ENCODE measurements at places on chromosomes 6 and 20.
A peak's percentile ranks its signal among the peaks of the same experiment; 100 is the strongest.

- no peak for DNase-seq
Observed at GRCh38 chr6:108798670-108799353, 49.4 kb upstream of the ARMC2 start.

GRCh38 chr20:20888936-20889335 is 176.5 kb upstream of the RALGAPA2 start:
- no peak for DNase-seq

GRCh38 chr6:52994031-52994838 is 849 bp downstream of the GSTA4 start:
- no peak for DNase-seq

DNA sequence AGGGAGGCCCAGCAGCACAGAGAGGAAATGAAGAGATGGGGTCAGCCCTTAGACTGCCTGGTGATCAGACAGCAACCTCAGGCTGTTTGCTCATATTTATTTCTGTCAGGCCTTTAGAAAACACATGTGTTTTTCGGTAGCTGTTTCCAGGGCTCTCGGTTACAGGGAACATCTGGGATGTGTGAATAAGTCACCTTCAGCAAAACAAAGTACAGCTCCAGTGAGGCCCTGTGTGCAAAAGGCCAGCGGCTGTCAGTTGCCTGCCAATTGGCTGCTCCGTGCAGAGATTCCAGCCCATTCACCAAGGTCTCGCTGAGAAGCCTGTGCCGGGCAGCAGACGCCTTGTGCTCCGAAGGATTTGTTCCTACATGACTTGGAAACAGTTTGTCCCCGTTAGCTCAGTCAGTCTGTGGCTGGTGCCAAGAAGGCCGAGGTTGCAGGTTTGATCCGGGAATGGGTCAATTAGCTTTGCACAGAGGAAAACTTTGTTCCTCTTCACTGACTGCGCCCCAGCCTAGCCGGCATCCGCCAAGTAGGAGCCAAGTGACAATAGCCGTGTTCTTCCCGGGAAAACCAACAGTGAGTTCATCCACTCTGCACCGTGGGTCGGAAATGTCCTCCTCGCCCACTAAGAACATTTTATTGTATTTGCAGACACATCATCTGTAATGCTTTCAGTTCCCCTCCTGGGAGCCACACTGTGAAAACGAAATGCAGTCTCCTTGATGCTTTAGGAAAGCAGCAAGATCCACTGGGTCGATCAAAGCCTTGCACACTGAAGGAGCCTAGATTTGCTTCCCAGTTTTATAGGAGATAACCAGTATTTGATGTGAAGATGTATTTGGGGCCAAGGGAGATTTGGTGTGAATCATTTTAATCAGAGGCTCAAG is 315.4 kb upstream of the CDYL start:
- no peak for DNase-seq

- DNase-seq = no peak
Observed at GRCh38 chr20:11907621-11908020, 10.1 kb upstream of the BTBD3 start.

- no peak for DNase-seq
Observed at GRCh38 chr6:105746509-105746908, 339.6 kb upstream of the PRDM1 start.

DNA sequence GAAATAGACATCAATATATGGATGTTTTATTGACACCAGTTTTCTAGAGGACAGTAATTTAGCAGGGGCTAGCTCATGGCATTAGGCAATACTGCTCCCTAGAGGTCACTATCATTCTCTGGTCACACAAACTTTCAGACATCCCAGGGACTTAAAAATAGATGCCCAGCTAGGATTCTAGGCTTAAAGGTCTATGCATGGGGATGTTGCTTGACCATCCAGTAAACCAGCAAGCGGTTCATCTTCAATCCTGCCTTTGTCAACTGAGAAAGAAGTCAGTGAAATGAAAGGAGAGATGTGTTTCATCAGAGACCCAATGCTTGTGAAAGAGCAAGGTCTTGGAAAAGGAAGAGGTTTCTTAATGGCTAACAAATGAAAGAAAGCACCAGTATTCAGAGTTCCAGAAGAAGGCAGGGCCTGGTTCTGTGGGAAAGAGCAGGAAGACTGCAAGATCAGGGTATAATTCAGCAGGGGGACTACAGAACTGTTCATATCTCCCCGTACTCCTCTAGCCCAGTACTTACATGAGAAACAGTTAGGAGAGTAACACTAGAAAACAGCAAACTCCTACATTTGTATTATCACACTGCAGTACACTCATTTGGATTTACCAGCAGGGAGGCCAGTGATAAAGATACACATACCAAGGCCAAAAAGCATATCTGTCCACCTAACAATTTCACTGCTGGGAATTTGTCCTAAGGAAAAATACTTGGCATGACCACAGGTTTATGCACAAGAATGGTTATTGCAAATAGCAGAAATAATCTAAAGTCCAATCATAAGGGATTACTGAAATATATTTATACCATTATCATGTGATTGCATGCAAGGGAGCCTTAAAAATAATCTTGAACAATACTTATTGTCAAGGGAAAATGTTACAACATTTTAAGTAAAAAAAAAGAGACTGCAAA is 151.4 kb upstream of the LAMA2 start:
- no peak for DNase-seq

DNA sequence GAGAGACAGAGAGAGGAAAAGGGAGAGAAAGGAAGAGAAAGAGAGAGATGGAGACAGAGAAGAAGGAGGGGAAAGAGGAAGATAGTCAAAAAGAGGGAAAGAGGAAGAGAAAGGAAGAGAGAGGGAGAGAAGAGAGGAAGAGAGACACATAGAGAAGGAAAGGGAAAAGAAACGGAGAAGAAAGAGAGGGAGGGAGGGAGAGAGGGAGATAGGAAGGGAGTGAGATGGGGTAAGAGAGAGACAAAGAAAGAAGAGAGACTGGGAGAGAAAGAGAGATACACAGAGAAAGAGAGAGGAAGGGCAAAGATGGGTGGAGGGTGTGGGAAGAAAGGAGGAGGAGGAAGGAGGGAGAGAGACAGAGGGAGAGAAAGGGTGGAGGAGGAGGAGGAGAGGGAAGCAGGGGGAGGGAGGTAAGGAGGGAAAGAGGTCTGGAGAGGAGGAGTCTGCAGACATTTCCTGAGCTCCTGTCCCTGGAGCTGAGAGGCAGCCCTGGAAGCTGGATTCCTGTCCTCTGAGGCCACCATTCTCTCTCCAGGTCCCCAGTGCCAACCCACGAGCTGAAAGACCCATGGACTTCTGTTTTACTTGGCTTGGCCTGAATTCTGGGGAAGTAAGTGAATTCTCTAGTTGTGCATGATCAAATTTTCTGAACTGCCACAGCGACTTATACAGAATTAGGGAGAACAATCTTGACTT is 9.9 kb downstream of the FOXF2 start:
- DNase-seq = no peak

GRCh38 chr6:146273490-146273889 is 244.6 kb downstream of the GRM1 start:
- no peak for DNase-seq

DNA sequence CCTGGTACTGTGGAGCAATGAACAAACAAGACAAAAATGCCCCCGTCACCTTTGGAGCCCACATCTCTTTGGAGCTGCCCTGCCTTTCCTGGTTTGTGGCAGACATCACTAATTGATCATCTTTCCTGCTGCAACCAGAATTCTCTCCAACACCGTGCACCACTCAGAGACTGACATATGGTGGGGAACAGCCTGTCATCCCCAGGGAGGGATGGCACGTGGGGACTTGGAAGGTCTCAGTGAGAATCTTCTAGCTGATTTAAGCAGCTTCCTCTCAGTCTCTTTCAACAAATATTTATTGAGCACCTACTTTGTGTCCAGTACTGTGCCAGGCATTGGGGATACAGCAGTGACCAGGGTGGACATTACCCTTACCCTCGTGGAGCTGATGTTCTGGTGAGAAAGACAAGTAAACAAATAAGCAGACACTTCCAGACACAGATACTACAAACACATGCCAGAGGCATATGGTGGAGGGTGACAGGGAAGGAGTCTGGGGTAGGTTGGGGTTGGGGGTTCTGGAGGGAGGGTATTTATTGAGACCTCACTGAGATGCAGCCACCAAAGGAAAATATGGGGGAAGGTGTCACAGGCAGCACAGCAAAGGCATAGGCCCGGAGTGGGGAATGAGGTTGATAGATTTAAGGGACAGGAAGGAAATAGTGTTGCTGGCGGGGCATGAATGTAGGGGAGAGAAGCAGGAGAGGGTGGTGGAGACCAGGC is 82.3 kb downstream of the CEBPB start:
- no peak for DNase-seq

DNA sequence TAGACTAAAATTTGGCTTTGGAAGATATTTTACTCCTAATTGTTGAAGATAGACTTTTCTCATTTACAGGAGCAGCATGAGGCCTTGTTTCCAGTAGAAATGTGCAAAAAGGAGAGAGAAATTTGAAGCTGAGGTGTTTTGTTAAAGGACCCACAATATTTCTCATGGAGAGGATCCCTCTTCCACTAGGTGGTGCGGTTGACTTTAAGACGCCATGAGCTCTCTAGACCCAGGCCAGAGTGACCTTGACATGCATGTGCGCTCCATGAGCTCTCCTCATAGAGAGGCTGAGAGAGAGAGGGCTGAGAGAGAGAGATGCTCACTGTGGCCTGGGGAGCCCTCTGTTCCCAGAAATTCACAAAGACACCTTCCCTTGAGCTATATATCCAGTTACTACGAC is 861.2 kb upstream of the EYS start:
- DNase-seq = no peak

DNA sequence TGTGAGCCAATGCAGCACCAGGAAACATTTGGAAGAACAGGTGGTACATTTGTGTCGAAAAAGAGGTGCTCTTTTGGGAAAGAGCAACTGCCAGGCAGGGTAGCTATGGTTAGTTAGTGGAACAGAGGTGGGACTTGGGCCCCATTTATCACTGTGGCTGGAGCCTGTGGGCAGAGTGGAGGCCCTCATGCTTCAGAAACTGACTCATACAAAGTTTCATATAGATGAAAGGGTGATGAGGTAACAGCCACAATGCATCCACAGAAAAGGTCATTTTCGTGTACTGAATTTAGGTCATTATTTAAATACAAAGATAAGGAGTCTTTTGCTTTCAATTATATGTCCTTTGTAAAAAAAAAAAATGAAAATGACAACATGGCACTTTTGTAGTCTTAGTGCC is 76.4 kb upstream of the HS3ST5 start:
- DNase-seq = no peak

DNA sequence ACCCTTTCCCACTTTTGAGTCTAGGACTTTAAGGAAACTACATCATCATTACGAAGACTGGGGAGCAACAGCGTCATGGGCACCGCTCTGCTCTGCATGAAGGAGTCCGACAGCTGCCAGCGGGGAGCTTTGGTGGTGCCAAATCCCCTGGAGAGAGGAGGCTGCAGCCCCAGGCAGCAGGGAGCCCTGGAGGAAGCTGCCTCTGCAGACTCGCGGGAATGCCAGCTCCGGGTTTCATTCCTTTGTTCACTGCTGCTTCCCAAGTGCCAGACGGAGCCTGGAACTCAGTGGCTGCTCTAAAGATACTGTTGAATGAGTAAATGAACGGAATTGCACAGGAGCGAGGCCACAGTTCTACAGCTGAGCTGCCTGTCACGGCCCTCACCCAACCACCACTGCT is 196.5 kb upstream of the THBS2 start:
- no peak for DNase-seq

- DNase-seq = no peak
Observed at GRCh38 chr6:168506460-168506859, 65.5 kb downstream of the SMOC2 start.

- no peak for DNase-seq
Observed at GRCh38 chr6:54601600-54602300, 244.8 kb upstream of the FAM83B start.

DNA sequence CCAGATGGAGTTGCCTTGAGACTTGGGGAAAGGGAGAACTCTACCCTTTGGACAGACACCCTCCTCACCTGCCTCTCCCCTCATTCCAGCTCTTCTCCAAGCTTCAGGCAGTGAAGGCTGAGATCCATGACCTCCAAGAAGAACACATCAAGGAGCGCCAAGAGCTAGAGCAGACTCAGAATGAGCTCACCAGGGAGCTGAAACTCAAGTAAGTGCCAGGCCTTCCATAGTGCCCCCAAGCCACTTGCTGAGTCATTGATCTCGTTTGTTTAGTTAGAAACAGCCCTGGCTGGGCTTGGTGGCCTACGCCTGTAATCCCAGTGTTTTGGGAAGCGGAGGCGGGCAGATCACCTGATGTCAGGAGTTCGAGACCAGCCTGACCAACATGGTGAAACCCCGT is 39.2 kb downstream of the KIF3B start:
- DNase-seq = no peak

- DNase-seq = no peak
Observed at GRCh38 chr6:99780556-99780885, 173.9 kb downstream of the PRDM13 start.

DNA sequence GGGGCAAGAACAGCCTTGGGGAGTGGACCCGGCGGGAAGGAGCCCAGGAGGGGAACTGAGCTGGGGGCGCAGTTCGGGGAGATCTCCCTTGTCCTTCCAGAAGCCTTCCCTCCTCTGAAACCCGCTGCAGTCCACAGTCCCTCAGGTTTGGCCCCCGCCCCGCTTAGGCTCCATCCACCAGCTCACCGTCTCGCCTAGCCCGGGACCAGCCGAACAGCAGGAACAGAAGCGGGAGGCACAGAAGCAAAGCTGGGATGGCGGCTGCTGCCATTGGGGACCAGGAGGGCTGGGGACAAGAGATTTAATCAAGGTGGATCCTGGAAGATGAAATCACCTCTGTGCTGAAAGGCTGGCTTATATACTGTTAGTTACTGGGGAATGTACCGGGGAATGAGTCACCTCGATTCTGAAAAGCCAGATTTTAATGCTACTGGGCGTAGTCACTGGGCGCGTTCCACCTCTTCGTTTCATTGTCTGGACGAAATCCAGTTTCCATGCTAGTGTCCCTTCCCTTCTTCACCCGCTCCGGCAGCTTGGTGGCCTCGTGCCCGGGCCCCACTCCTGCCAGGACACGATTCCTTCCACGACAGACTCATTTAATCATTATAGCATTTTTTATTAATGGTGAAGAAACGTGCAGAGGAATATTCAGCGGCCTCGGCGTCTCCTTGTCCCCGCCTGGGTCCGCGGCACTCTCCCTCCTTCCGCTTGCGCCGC is at the start of gene RAET1L:
TSS of gene RAET1L (minus strand) at position 332 of the 717 bp plus-strand sequence. CDS start at position 271, 61 bp downstream.
- DNase-seq = no peak

GRCh38 chr6:56527934-56528333 is 114.8 kb downstream of the DST start:
- DNase-seq = no peak

GRCh38 chr6:25377664-25378063 is 98.5 kb downstream of the CARMIL1 start:
- DNase-seq = no peak

GRCh38 chr6:124958759-124959354 is 3.4 kb upstream of the RNF217 start:
- no peak for DNase-seq

DNA sequence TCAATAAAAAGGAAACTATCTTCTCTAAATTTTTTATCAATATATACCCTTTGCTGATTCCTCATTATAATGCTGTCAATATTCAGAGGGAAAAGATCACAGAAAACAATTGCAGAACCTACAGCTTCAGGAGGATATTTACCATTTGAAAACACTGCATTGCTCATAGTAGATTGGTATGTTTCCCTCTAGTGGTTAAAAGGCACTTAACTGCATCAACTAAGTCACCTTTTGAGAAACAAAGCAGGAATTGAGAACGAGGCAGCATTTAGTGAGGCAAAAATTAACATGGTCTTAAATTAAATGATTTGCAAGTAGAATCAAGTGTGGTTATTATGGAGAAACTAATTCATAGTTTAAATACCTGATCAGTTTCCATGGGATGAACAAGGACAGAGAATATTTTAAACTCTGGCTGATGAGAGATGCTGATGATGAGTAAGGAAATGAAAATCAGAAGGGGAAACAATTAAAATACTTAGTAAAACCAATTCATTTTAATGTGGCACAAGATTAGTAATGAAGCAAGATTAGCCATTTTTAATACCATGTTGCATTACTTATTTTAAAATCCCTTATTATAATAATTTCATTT is 642.1 kb downstream of the EPHA7 start:
- peak; percentile 46 for DNase-seq
